ENCODE measurements at places on chromosomes 6 and 20. TPM values are rescaled to one million over a fixed set of nuclear protein-coding genes. Genes with fewer than 3 reads are reported as not detected.

DNA sequence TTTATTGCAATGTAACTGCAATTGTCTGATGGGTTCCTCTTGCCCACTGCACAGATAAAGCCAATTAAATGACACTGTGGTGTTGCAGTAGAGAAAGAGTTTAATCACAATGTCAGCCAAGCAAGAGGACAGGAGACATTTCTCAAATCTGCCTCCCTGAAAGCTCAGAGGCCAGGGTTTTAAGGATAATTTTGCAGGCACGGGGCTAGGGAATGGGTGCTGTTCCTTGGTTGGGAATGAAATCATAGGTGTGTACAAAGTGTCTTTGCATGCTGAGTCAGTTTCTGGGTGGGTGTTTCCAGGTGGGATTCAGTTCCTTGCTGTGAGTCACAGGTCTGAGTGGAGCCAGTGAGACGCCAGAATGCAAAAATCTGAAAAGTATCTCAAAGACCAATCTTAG, 271.4 kb downstream of the DOK5 start:
- peaks cover 3% of the 10 kb centered on the region for H3K27me3 ChIP-seq
- no peaks in the 10 kb centered on the region for H3K36me3 ChIP-seq
- no peak for DNase-seq
- no peaks in the 10 kb centered on the region for H3K4me1 ChIP-seq

DNA sequence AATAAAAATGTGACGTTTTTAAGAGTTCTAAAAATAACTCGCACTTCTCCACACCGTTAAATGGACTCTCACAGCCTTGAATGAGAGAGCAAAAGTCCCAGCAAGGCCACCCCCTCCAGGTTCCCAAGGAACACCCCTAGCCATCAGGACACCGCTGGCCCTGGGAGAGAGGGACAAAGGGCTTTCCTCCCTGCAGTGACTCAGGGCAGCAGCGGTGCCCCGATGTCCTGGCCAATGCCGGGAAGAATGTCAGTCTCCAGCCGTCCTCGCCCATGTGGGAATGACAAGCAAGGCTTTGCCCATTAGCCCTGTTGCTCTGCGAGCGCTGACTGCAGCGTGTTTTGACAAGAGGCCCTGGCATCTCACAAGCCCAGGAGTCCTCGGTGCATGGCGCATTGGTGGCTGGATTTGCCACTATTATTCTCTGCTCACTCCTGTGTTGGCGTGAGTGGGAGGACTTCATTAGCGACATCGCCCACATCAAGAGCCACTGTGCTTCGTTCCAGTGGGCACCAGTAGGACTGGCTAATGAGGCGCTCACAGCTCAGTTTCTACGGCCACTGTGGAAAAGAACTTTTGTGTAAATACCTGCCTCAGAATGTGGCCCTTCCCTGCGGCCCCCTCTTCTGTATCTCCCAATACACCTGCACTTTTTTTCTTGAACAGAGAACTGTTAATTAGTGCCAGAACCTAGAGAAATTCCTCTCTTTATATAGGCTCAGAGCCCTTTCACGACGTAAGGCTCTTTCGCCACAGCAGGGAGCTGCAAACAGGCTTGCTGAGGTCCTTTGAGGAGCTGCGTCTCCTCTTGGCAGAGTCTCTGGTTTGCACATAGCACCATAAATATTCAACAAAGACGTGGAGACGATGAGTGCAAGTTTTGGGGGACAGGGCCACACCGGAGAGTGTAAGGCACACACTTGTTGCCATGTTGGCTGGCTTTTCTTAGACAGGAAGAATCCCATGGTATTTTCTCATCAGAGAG, 336.6 kb downstream of the TAF4 start:
- no peak overlapping the region for H3K4me3 ChIP-seq
- peaks cover 2% of the 10 kb centered on the region for H3K27me3 ChIP-seq
- no peak for DNase-seq
- H3K4me1 ChIP-seq: no peaks in the 10 kb centered on the region
- H3K27ac ChIP-seq: no peak overlapping the region

- no peak for DNase-seq
- no peak overlapping the region for H3K4me3 ChIP-seq
- H3K27me3 ChIP-seq: no peaks in the 10 kb centered on the region
- no peak overlapping the region for H3K27ac ChIP-seq
- H3K36me3 ChIP-seq: no peaks in the 10 kb centered on the region
These were observed 288.1 kb upstream of the PRDM1 start for GRCh38 chr6:105797983-105798453.

GRCh38 chr20:32918751-32919150, 60.0 kb downstream of the EFCAB8 start:
- H3K27ac ChIP-seq: no peak overlapping the region
- no peak for DNase-seq
- no peaks in the 10 kb centered on the region for H3K27me3 ChIP-seq
- no peak overlapping the region for H3K4me3 ChIP-seq
- H3K4me1 ChIP-seq: no peaks in the 10 kb centered on the region
- H3K36me3 ChIP-seq: peaks cover 1% of the 10 kb centered on the region

- no peak for DNase-seq
- H3K27me3 ChIP-seq: peaks cover 4% of the 10 kb centered on the region
- no peaks in the 10 kb centered on the region for H3K4me1 ChIP-seq
- no peak overlapping the region for H3K4me3 ChIP-seq
- H3K36me3 ChIP-seq: no peaks in the 10 kb centered on the region
These were observed 185.7 kb upstream of the MARCKS start for GRCh38 chr6:113671421-113671820.

- H3K36me3 ChIP-seq: peaks cover 5% of the 10 kb centered on the region
- DNase-seq: no peak
- H3K27me3 ChIP-seq: no peaks in the 10 kb centered on the region
- no peak overlapping the region for H3K27ac ChIP-seq
- peaks cover 22% of the 10 kb centered on the region for H3K4me1 ChIP-seq
These were observed 3.6 kb downstream of the AIG1 start for GRCh38 chr6:143064271-143064670.

GRCh38 chr6:16239798-16240123, 1.4 kb downstream of the GMPR start:
- no peak for DNase-seq
- H3K4me3 ChIP-seq: peak overlapping the region; percentile 76
- no peak overlapping the region for H3K27ac ChIP-seq
- H3K27me3 ChIP-seq: peaks cover 36% of the 10 kb centered on the region

DNA sequence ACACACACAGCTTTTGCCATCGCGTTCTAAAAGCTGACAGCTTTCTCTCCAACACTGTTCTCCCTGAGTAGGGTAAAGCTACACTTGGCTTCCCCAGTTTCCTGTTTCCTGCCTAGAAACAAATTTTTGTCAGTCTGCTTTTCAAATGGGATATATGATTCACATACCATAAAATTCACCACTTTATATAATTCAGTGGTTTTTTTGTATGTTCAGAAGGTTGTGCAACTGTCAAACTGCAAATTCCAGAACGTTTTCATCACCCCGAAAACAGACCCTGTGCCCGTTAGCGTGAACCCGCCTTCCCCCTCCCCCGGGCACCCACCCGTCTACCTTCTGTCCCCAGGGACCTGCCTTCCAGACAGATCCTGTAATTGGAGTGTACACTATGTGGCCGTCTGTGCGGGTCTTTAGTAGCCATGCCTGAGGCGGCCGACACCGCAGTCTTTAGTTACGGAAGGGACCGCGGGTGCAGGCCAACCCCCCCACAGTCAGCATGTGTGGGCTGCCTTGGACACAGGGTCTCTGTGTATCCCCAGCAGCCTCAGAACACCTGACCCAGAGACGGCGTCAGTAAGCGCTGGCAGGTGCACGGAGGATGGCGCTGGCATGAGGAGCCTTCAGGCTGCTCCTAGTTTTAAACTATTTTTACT, 16.6 kb downstream of the HRH3 start:
- no peak for DNase-seq
- no peak overlapping the region for H3K4me3 ChIP-seq
- H3K4me1 ChIP-seq: no peaks in the 10 kb centered on the region
- peaks cover 21% of the 10 kb centered on the region for H3K36me3 ChIP-seq
- no peaks in the 10 kb centered on the region for H3K27me3 ChIP-seq
- no peak overlapping the region for H3K27ac ChIP-seq

GRCh38 chr6:129599467-129599866, 110.5 kb downstream of the ARHGAP18 start:
- H3K36me3 ChIP-seq: no peaks in the 10 kb centered on the region
- H3K4me1 ChIP-seq: no peaks in the 10 kb centered on the region
- no peak for DNase-seq
- H3K27ac ChIP-seq: no peak overlapping the region

GRCh38 chr6:17200395-17200794, 80.8 kb upstream of the RBM24 start:
- no peak overlapping the region for H3K27ac ChIP-seq
- H3K27me3 ChIP-seq: peaks cover 3% of the 10 kb centered on the region
- DNase-seq: no peak
- no peaks in the 10 kb centered on the region for H3K36me3 ChIP-seq

GRCh38 chr20:48668451-48668946, 159.3 kb downstream of the PREX1 start:
- no peak overlapping the region for H3K27ac ChIP-seq
- no peaks in the 10 kb centered on the region for H3K36me3 ChIP-seq
- H3K27me3 ChIP-seq: no peaks in the 10 kb centered on the region
- no peak overlapping the region for H3K4me3 ChIP-seq
- no peak for DNase-seq

GRCh38 chr6:109009962-109010704, 84.5 kb downstream of the SESN1 start:
- H3K27ac ChIP-seq: peak overlapping the region; percentile 96
- peaks cover 59% of the 10 kb centered on the region for H3K4me1 ChIP-seq
- no peaks in the 10 kb centered on the region for H3K36me3 ChIP-seq
- DNase-seq: no peak
- H3K27me3 ChIP-seq: no peaks in the 10 kb centered on the region

DNA sequence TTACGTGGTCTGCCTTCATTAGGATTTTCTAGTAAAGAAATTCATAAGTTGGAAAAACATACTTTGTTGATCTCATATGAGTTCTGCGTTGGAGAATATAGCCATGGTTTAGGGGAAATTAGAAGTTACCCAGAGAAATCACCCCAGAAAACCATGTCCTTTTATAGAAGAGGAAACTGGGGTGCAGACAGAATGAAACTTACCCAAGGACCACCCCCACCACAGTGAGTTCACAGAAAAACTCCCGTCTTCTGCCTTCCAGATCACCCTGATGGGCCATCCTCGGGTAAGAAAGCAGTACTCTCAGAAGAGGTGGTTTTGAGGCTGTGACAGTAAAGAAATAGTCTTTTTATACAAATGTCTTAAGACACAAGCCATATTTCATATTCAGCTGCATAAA, 25.1 kb upstream of the MAFB start:
- no peak overlapping the region for H3K27ac ChIP-seq
- no peaks in the 10 kb centered on the region for H3K4me1 ChIP-seq

DNA sequence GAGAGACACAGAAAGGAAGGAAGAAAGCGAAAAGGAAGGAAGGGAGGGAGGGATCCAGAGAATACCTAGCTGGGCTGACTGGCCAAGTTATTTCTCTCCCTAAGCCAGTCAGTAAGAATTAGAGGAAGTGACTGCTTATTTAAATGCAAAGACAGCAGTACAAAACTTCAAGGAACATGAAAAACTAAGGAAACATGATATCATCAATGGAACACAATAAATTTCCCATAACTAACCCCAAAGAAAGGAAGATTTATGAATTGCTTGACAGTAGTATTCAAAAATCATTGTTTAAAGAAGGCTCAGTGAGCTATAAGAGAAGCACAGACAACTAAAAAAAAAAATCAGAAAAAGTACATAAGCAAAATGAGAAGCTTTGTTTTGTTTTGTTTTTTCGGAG, 252.3 kb upstream of the SASH1 start:
- H3K27me3 ChIP-seq: peaks cover 2% of the 10 kb centered on the region
- DNase-seq: no peak
- no peaks in the 10 kb centered on the region for H3K36me3 ChIP-seq
- H3K4me1 ChIP-seq: no peaks in the 10 kb centered on the region
- H3K4me3 ChIP-seq: no peak overlapping the region

DNA sequence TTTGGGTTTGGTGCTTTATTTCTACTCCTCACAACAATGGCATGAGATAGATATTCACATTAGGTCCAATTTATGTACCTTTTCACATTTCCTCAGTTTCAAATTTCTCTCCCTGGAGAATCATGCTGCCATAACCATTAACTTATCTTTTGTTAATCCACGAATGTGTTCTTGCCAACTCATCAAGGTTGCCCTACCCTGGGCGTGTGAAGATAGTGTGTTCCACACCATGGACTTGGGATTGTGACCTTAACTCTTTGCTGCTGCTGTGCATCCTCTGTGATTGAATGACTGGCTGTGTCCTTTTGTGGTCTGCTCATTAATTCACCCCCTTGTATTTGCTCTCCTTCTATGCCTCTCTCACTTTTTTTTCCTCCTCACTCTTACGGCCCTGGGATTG, 34.2 kb upstream of the SNRPB2 start:
- H3K4me3 ChIP-seq: no peak overlapping the region
- H3K27me3 ChIP-seq: peaks cover 10% of the 10 kb centered on the region
- no peak overlapping the region for H3K27ac ChIP-seq
- H3K36me3 ChIP-seq: no peaks in the 10 kb centered on the region

GRCh38 chr20:58097943-58098342, 130.5 kb downstream of the ANKRD60 start:
- H3K36me3 ChIP-seq: no peaks in the 10 kb centered on the region
- no peak overlapping the region for H3K27ac ChIP-seq
- peaks cover 6% of the 10 kb centered on the region for H3K27me3 ChIP-seq

GRCh38 chr6:119267126-119267905, 82.2 kb downstream of the MAN1A1 start:
- H3K36me3 ChIP-seq: peaks cover 23% of the 10 kb centered on the region
- H3K4me1 ChIP-seq: peaks cover 20% of the 10 kb centered on the region
- no peaks in the 10 kb centered on the region for H3K27me3 ChIP-seq
- H3K4me3 ChIP-seq: no peak overlapping the region
- no peak for DNase-seq

GRCh38 chr6:39063526-39063925, 14.9 kb downstream of the GLP1R start:
- no peaks in the 10 kb centered on the region for H3K4me1 ChIP-seq
- peaks cover 6% of the 10 kb centered on the region for H3K27me3 ChIP-seq
- no peaks in the 10 kb centered on the region for H3K36me3 ChIP-seq
- no peak overlapping the region for H3K27ac ChIP-seq
- DNase-seq: no peak
- H3K4me3 ChIP-seq: no peak overlapping the region

DNA sequence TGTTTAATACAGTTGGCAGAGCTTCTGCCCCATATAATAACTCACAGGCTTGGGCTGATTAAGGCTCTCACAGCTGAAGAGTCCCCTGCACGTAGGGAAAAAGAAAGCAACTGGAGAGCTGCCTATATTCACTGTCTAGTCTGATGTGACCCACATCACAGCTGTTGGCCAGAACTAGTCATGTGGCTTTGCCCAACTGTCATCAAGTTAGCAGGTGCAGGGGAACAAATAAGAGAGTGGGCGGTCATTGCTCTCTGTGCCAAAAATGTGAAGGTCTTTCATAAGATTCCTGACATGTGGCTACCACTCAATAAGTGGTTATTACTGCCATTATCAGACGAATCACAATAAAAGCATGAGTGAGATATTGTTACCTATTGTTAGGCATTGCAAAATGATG, 665.2 kb downstream of the DOK5 start:
- DNase-seq: no peak
- no peaks in the 10 kb centered on the region for H3K27me3 ChIP-seq
- no peaks in the 10 kb centered on the region for H3K36me3 ChIP-seq
- no peak overlapping the region for H3K4me3 ChIP-seq
- H3K27ac ChIP-seq: no peak overlapping the region
- H3K4me1 ChIP-seq: no peaks in the 10 kb centered on the region

- no peak for DNase-seq
- no peaks in the 10 kb centered on the region for H3K27me3 ChIP-seq
- no peak overlapping the region for H3K4me3 ChIP-seq
These were observed 515.4 kb upstream of the PTCHD4 start for GRCh38 chr6:48626421-48626820.

CYP21A2 gene
- not detected for total RNA-seq

TINAG gene
- not detected for total RNA-seq

PRDM13 gene
- not detected for total RNA-seq

FHL5 gene
- total RNA-seq: not detected

PRICKLE4 gene
- 0.52 TPM for total RNA-seq

LEMD2 gene
- total RNA-seq: 64.0 TPM

NUS1 gene
- 24.0 TPM for total RNA-seq

DEFB132 gene
- total RNA-seq: not detected

Measured in activated naive CD4-positive, alpha-beta T cell treated with anti-CD3 and anti-CD28 coated beads for 36 hours (primary cell).